ENCODE measurements at places on chromosomes 7 and 10.

- no peak for DNase-seq
These were observed at the start of gene SLC39A12 for GRCh38 chr10:17951868-17952371. SLC39A12 (plus strand) TSS chr10:17951918; CDS start chr10:17953277, 1,359 bp downstream.

GRCh38 chr7:46908770-46909169 lies 673.1 kb downstream of the TNS3 start:
- peak; percentile 38 for DNase-seq

GRCh38 chr7:129951226-129952085 lies 1.3 kb downstream of the UBE2H start:
- DNase-seq = no peak

DNA sequence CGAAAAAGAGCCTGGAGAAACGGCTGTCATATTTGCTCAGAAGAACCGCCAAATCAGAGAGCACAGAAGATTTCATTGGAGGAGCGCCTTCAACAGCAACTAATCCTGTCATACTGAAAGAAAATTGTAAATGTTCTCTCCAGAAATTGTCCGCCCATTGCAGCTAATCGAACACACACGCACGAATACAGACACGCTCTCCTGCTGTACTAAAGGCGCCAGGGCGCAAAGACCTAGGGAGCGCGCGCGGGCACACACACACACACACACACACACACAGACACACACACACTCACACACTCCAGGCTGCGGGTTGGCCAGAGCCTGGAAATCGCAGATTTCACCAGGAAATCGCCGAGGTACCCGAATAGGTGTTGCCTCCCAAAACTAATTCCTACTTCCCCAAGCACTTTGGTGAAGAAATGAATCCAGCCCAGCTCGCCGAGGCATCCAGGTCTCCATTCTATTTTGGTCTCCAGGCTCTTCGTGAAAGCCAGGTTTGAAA lies at the start of gene CHRM2:
Gene CHRM2, plus strand, starts transcription at position 157 of the 505 bp plus-strand sequence. CDS start 146,214 bp downstream, outside the sequence.
- no peak for DNase-seq

DNA sequence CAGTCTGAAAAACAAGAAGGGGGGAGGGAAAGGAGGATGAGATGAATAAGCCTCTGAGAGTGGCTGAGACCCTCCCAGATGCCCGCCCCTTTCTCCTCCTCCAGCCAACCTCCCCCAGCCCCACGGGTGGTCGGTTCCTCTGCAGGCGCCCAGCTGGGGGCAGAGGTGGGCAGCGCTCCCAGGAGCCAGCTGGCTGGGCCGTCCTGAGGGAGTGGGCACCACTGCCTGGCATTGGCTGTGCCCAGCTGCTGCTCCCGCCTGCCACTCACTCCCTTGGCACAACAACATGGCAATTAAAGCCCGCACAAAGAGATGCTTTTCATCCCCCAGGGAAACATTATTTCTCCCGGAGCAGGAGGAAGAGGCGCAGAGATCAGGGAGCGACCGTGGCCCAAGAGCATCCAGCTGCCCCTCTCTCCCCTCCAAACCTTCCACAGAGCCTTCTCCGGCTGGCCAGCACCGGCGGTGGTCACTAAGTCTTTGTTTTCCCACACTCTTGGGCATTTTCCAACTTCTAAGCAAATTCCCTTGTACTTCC lies 107.2 kb downstream of the SPDYE5 start:
- no peak for DNase-seq

GRCh38 chr7:68394131-68394530 lies 1204.1 kb upstream of the AUTS2 start:
- no peak for DNase-seq

All from H54 (cell line).